ENCODE measurements at places on chromosomes 5 and 9. TPM values are rescaled to one million over a fixed set of nuclear protein-coding genes. Genes with fewer than 3 reads are reported as not detected.

GRCh38 chr5:125315306-125315705 lies 568.9 kb upstream of the ZNF608 start:
- H3K36me3 ChIP-seq = no peaks in the 10 kb centered on the region
- no peak for DNase-seq
- H3K4me1 ChIP-seq = no peaks in the 10 kb centered on the region
- no peaks in the 10 kb centered on the region for H3K27me3 ChIP-seq
- no peak overlapping the region for H3K27ac ChIP-seq
- H3K4me3 ChIP-seq = no peak overlapping the region

GRCh38 chr9:130692321-130692720 lies 1.3 kb upstream of the EXOSC2 start:
- H3K27ac ChIP-seq = no peak overlapping the region
- no peak overlapping the region for H3K4me3 ChIP-seq
- DNase-seq = peak; percentile 79
- no peaks in the 10 kb centered on the region for H3K27me3 ChIP-seq

The NME5 gene
- total RNA-seq = 0.50 TPM

DNA sequence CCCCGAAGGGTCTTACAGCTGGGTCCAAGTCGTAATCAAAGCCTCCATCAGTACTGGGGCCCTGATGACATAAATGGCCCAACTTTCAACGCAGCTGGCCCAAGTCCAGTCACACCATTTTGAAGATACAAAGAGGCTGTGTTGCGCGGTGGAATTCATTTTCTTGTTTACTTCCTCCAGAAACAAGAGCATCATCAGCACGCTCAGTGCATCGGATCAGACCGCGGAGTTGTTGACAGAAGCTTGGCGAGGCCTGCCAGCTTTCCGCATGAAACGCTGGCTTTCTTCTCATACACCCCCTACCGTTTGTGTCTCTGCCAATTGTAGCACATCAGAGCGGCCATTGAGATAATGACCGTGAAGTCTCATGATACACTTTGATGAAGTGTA lies 101.7 kb upstream of the SPATA31D4 start:
- H3K27ac ChIP-seq = no peak overlapping the region
- no peak overlapping the region for H3K4me3 ChIP-seq
- no peaks in the 10 kb centered on the region for H3K36me3 ChIP-seq
- H3K27me3 ChIP-seq = no peaks in the 10 kb centered on the region
- H3K4me1 ChIP-seq = peaks cover 8% of the 10 kb centered on the region

- no peaks in the 10 kb centered on the region for H3K36me3 ChIP-seq
- H3K27ac ChIP-seq = peak overlapping the region; percentile 27
- DNase-seq = no peak
- H3K4me3 ChIP-seq = no peak overlapping the region
- H3K27me3 ChIP-seq = no peaks in the 10 kb centered on the region
- peaks cover 67% of the 10 kb centered on the region for H3K4me1 ChIP-seq
Observed at GRCh38 chr9:128555180-128555721, 2.9 kb downstream of the SPTAN1 start.

DNA sequence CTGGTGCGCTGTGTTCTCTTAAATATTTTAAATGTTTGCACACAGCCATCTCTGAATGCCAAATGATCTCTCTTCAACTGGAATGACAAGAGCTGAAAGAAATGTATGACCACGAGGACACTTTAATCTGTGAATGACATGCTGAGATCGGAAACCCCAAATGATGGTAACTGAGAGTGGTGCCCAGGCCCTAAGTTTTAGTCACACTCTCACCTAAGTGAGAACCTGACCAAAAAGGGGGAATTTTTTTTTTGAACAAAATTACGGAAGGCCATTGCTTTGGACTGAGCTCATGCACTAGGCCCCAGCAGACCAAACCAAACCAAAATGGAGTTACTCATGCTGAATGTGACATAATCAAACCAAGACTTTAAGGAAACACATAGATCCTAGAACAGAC lies 167.1 kb upstream of the TUT7 start:
- no peaks in the 10 kb centered on the region for H3K36me3 ChIP-seq
- H3K4me3 ChIP-seq = no peak overlapping the region
- H3K27me3 ChIP-seq = no peaks in the 10 kb centered on the region
- no peak for DNase-seq
- no peak overlapping the region for H3K27ac ChIP-seq

The FSTL4 gene
- not detected for total RNA-seq

The CCL28 gene
- 1.0 TPM for total RNA-seq

DNA sequence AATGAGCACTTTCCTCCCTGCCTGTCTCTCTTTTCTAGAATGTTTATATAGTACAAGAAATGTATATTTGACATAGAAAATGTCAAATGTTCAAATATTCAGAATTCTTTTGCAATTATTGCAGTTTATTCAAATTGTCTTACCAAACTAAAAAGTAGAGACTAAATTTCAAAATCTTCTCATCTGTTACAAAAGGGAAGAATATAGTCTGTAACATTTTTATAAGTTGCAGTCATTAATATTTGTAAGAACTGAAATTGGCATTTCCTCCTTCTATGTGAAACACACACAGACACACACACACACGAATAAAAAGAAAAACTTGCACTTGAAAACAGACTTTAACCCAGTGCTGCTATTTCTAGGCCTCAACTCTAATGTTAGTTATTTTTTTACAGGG lies 56.4 kb downstream of the NR3C1 start:
- H3K4me1 ChIP-seq = peaks cover 55% of the 10 kb centered on the region
- no peak for DNase-seq
- H3K4me3 ChIP-seq = no peak overlapping the region
- H3K36me3 ChIP-seq = no peaks in the 10 kb centered on the region

- H3K4me1 ChIP-seq = no peaks in the 10 kb centered on the region
- H3K27me3 ChIP-seq = no peaks in the 10 kb centered on the region
- H3K36me3 ChIP-seq = no peaks in the 10 kb centered on the region
- no peak for DNase-seq
Observed at GRCh38 chr5:113378514-113378913, 56.3 kb downstream of the TSSK1B start.

DNA sequence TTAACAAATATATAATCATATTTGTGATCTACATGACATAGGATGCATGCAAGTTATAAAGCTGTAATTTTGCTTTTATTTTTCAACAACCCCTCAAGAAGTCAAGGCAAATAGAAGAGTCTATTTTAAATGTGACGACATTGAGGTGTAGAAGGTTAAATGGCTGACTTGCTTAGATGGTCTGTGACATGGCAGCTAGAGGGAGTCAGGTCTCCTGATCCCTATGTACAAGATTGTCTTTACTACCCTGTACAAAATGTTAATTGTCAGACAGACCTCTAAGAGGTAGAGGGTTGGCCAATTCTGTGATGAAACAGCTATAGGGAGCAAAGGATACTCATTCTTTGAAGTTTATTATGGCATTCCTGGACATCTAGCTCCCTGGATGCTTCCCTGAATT lies 380.9 kb upstream of the MEF2C start:
- H3K27ac ChIP-seq = no peak overlapping the region
- no peak for DNase-seq
- H3K4me3 ChIP-seq = no peak overlapping the region
- H3K4me1 ChIP-seq = no peaks in the 10 kb centered on the region
- H3K36me3 ChIP-seq = no peaks in the 10 kb centered on the region

GRCh38 chr9:112867275-112867991 lies 23.2 kb downstream of the SLC46A2 start:
- no peaks in the 10 kb centered on the region for H3K27me3 ChIP-seq
- no peak overlapping the region for H3K4me3 ChIP-seq
- no peak overlapping the region for H3K27ac ChIP-seq
- no peaks in the 10 kb centered on the region for H3K36me3 ChIP-seq

The PCDHGA6 gene
- total RNA-seq = 0.67 TPM

- no peaks in the 10 kb centered on the region for H3K36me3 ChIP-seq
- H3K27me3 ChIP-seq = no peaks in the 10 kb centered on the region
- no peak overlapping the region for H3K4me3 ChIP-seq
- H3K27ac ChIP-seq = no peak overlapping the region
- DNase-seq = no peak
Observed at GRCh38 chr9:125505988-125506438, 201.0 kb downstream of the MAPKAP1 start.

GRCh38 chr9:124452326-124452725 lies 2.1 kb downstream of the ADGRD2 start:
- DNase-seq = no peak
- H3K27me3 ChIP-seq = peaks cover 7% of the 10 kb centered on the region
- H3K4me1 ChIP-seq = peaks cover 6% of the 10 kb centered on the region
- H3K36me3 ChIP-seq = no peaks in the 10 kb centered on the region
- no peak overlapping the region for H3K27ac ChIP-seq
- H3K4me3 ChIP-seq = no peak overlapping the region

DNA sequence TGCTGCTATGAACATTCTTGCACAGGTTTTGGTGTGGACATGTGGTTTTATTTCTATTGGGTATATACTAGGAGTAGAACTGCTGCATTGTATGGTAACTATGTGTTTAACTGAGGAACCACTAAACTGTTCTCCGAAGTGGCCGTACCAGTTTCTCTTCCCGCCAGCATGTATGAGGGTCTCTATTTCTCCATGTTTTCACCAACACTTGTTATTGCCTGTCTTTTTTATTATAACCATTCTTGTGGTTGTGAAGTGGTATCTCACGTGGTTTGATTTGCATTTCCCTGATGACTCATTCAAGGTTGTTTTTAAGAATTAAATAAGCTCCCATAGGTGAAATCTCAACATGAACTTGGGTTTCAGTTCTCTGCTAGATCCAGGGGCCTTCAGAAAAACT lies 19.4 kb downstream of the PDE8B start:
- no peaks in the 10 kb centered on the region for H3K4me1 ChIP-seq
- H3K27me3 ChIP-seq = no peaks in the 10 kb centered on the region
- H3K4me3 ChIP-seq = no peak overlapping the region
- H3K36me3 ChIP-seq = no peaks in the 10 kb centered on the region

DNA sequence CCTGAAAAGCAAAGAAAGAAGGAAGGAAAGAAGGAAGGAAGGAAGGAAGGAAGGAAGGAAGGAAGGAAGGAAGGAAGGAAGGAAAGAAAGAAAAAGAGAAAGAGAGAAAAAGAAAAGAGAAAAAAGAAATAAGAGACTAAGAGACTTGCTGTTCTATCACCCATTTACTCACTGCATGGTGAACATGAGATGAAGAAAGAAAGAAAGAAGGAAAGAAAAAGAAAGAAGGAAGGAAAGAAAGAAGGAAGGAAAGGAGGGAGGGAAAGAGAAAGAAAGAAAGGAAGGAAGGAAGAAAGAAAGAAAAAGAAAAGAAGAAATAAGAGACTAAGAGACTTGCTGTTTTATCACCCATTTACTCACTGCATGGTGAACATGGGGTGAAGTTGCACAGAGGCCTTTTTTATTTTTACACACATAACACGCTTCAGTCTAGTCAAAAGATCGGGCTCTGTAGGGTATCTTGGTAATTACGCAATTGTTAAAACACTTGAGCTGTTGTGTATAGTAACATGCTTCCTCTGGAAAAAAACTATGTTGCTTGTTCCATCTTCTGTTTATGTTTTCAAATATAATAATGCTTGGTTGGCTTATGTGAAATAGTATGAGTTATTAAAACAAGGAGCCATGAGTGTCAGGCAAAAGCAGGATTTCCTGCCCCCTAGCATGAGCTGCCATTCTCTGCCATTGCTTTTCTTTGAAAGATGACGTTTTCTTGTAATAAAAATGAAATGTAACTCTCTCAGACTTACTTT lies 119.3 kb upstream of the ZNF608 start:
- no peaks in the 10 kb centered on the region for H3K36me3 ChIP-seq
- peaks cover 3% of the 10 kb centered on the region for H3K4me1 ChIP-seq
- no peaks in the 10 kb centered on the region for H3K27me3 ChIP-seq
- H3K4me3 ChIP-seq = no peak overlapping the region
- DNase-seq = no peak
- H3K27ac ChIP-seq = no peak overlapping the region

GRCh38 chr9:91419222-91420191 lies 4.1 kb downstream of the NFIL3 start:
- peak overlapping the region; percentile 15 for H3K4me3 ChIP-seq
- no peak for DNase-seq
- H3K27ac ChIP-seq = peak overlapping the region; percentile 98

DNA sequence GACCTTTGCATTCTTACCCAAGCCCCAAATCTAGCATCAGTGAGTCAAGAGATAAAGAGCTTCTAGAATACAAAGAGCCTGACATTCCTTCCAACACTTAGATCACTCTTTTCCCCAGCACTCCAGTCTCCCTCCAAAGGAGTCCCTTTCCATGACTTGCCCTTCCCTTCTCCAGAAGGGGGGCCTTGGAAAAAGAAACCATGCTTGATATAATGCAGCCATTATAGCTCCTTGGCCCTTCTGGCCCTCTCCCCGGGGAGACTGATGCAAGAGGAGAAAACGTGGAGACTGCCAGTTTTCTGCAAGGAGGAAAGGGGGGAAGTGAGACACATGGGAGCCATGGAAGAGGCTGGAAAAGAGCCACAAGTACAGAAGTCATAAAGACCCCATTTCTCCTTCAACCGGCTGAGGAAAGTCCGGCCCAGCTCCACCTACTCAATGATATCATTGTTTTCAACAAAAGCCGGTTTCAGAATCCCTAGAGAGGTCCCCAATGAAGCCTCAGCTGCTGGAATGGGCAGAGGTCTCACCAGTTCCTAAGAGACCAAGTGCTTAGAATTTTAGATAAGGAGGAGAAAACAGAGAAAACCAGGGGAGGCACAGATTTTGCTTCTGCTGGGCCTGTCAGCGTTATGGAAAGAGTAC lies 29.0 kb downstream of the ADAM19 start:
- H3K27ac ChIP-seq = no peak overlapping the region
- DNase-seq = no peak
- H3K4me1 ChIP-seq = peaks cover 24% of the 10 kb centered on the region
- no peak overlapping the region for H3K4me3 ChIP-seq

Data from liver (tissue), 10 donors.